Thoracic aorta (tissue), 2 donors: ENCODE measurements at places on chromosomes 11 and 22.

GRCh38 chr11:8354622-8355415 is 91.1 kb upstream of the LMO1 start:
- no peak for DNase-seq

DNA sequence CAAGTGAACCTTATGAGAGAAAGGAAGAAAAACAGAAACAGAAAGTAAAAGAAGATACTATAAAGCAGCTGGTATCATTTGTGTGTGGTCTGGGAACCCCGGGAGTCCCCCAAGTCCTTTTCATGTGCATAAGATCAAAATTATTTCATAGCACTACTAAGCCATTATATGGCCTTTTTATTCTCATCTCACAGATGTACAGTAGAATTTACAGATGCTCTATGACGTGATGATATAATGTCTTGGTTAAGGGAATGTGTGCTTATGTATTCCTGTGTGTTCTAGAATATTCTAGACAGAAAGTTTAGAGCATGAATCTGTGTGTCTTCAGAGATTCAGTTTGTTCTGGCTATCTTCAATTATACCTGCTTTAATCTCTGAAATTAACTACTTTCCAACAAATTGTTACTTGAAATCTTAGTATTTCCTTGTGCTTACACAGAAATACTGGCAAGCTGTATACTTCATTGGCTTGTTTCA is 8.6 kb upstream of the TPP1 start:
- no peak for DNase-seq

GRCh38 chr11:133969112-133969511 is 12.3 kb upstream of the IGSF9B start:
- no peak for DNase-seq

DNA sequence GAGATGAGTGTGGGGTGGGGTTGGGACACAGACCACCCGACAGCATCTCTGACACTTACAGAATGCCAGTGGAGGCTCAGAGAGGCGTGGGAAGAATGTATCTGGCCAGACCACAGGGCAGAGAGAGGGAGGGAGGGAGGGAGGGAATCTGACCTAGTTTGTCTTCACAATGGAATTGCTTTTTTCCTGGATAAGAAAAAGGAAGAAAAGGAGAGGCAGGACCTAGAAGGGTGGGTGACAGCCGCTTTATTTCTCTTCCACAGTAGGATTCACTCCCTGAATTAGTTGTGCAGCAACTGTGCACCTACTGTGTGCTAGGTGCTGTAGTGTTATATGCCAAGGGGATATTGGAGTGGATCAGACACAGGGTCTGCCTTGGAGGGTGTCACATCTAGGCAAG is 3.7 kb downstream of the KCNK4 start:
- DNase-seq: no peak

GRCh38 chr22:44359496-44360110 is 46.9 kb upstream of the SHISAL1 start:
- DNase-seq: no peak

- DNase-seq: no peak
Observed at GRCh38 chr22:46788441-46789172, 26.2 kb downstream of the TBC1D22A start.

GRCh38 chr11:9834291-9834690 is 170.4 kb downstream of the SWAP70 start:
- DNase-seq: no peak

GRCh38 chr11:25860677-25861450 is 471.1 kb upstream of the ANO3 start:
- DNase-seq: no peak

DNA sequence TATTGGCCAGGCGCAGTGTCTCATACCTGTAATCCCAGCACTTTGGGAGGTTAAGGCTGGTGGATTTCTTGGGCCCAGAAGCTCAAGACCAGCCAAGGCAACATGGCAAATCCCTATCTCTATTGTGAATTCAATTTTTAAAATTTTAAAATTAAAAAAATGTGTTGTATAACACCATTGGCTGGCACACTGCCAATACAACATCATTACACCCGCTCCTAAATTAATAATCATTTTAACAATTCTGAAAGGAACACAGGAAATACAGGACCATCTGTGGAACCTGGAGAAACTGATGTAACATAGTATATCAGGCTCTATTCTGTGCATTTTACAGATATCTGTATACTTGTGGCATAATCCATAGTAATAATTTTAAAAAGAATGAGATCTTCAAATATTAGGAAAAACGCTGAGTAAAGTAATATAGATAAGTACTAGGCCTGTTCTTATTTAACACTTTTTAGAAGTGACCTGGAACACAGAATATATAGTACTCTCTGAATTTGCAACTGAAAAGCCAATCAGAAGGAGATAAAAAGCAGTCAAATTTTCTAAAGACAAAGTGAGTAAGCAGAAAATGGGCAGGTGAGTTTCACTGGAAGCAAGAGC is 124.3 kb downstream of the APOL5 start:
- no peak for DNase-seq

GRCh38 chr11:335779-336658 is 15.4 kb upstream of the IFITM3 start:
- no peak for DNase-seq

DNA sequence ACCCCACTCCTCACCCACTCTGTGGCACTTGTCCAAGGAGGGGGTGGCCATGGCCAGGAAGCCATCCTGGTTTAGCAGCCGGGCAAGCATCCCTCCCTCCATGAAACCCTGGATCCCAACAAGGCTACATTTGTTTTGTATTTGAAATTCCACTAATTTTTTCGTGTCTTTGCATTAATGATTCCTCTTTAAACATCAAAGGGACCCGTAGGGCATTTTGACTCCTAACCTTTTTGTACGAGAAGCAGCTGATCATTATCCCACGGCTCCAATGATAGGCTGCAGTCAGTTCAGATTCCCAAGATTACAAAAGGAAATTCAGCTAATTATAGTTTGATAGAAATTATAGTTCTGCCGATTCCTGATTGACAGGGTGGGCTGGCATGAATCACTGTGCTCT is 10.7 kb downstream of the MYEOV start:
- DNase-seq: no peak

DNA sequence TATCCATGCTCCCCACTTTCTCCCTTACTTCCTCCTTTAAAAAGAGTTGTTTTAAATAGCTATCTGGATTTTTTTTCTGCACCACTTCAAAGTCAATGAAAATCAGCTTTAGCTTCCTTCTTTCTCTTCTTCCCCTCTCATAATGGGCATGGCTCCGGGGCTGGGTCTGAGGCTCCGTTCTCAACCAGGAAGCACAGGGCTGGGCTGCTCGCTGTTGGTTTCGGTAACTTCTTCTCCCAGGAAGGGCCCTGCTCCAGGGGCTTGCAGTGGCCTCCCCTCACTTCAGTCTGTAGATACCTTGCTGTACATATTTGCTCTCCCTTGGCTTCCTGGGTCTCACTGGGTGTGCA is 23.8 kb downstream of the MICAL2 start:
- DNase-seq: no peak

- no peak for DNase-seq
Observed at GRCh38 chr11:2990617-2991451, 1.3 kb downstream of the NAP1L4 start.

DNA sequence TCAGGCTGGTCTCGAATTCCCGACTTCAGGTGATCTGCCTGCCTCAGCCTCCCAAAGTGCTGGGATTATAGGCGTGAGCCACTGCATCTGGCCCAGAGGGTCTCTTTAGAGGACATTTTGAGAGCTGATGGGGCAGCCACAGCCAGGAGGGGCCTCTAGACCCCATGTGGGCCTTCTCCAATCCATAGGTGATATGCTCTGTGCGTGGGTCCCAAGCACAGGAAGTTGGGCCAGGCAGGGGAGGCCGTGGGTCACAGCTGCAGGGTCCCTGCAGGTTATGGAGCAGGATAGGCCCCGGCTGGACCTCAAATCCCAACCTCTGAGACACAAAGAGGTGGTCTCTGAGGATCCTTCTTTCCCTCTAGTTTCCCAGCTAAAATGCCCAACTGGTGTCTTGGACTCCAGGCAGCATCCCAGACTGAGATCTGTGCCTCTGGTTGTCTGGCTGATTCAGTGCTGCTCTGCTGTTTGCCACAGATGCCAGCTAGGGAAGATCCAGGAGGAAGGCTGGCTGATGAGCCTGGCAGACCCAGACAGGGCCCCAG is 1.5 kb downstream of the LRRC75B start:
- DNase-seq: no peak

DNA sequence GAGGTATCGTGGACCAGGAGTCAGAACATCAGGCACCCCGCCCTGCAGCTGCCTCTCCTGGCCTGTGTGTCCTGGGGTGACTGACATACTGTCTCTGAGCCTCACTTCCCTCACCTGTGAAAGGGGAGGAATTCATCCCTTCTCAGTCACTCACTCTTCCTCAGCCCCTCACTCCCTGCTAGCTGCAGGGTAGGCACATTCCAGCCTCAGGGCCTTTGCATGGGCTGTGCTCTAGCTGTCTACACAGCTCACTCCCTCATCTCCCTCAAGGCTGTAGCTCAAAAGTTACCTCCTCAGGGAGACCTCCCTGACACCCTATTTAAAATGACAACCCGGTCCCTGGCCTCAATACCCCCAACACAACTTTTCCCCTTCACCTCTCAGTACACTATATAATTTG is 2.5 kb downstream of the TP53I11 start:
- no peak for DNase-seq

DNA sequence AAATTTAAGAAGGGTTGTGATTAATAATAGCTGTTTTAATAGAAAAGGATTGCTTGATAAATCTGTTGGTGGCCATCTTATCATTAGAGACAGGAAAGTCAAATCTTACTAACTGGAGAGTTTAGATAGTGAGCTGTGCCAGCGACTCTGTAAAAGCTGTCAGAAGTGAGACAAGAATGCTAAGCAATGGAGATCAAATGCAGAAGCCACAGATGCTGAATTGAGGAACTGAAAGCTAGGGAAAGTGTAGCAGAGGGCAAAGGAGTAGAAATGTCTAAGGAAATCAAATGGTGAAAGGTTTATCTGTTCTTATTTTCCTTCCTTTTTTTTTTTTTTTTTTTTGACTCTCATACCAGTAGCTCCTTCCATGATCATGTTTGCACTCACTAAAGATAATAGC is 13.7 kb downstream of the MS4A13 start:
- DNase-seq: no peak

DNA sequence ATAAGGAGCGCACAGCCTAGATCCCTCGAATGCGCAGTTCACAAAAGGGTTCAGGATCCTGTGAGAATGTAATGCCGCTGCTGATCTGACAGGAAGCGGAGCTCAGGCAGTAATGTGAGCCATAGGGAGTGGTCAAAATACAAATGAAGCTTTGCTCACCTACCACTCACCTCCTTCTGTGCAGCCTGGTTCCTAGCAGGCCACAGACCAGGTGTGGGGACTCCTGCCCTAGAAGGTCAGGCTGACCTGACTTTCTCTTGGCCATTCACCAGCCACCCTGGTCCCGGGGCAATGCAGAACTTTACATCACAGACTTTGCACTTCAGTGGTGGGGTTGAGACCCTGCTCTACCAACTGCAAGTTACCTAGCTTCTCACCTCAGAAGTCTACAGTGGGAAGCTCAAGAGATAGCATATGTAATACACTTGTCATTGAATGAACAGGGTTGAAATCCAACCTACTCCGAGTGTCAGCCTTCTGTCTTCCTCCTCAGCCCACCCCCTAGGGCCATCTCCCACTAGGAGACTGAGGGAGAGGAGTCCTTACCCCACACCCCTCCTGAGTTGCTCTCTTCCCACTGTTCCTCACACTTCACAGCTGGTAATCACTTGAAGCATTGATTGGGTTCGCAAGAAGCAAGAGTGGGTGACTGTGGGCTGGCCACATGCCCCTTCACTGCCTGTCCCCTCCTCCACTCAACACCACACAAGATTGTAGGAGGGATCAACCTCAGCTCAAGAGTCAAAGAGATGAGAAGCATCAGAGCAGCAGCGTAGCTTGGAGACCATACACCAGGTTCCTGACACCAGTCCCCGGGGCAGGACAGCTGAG is 2.0 kb upstream of the KCNJ1 start:
- DNase-seq: no peak

DNA sequence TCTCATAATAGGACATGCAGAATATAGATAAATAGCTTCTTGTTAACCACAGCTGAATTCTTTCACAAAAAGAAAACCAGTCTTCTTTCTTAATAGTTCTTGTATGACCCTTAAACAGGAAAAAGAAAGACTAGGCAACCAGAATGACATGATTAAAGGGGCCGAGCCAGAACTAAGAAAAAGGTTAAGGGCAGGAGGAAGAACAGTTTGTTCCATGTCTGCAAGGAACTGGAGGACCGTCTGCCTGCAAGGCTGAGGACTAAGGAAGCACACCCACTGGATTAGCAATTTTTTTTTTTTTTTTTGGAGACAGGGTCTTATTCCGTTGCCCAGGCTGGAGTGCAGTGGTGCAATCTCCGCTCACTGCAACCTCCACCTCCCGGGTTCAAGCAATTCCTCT is 26.0 kb upstream of the TMPRSS5 start:
- no peak for DNase-seq

DNA sequence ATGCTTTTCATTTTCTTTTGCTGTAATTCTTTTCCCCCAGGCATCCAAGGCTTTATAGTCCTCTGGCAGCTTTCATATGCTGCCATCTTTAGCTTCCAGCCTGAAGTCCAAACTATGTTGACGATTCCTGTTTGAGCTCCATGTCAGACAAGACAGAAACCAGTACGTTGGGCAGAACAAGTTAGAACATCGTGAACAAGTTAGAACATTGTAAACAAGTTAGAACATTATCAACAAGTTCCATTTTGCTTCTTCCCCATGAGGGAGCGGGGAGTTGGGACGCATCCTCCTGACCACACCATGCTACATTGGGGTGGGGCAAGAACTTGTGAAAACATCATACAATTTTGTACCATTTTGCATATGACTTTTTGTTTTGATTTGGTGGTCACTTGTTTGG is 23.9 kb downstream of the GLB1L2 start:
- DNase-seq: no peak

DNA sequence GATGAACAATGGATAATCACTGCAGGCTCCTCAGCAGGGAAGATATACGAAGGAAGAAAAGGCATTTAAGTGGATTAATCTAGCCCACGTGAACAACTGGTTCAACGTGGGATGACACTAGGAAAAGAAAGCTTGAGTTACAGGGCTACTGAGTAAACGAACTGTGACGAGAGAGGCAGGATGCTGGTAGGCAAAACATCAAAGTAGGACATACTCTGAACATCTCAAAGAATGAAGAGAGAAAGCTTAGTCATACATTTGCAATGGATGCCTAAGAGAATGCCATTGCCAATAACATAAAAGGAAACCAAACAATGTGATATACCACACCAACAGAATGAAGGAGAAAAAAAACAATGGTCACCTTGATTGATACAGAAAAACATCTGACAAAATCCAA is 12.9 kb downstream of the USP28 start:
- DNase-seq: no peak
